ENCODE measurements at places on chromosomes 16 and 17.

- DNase-seq, result no peak
Measured at GRCh38 chr17:59493867-59494266, 71.5 kb upstream of the DHX40 start.

GRCh38 chr16:68993456-68993855, 112.0 kb upstream of the HAS3 start:
- no peak for DNase-seq

DNA sequence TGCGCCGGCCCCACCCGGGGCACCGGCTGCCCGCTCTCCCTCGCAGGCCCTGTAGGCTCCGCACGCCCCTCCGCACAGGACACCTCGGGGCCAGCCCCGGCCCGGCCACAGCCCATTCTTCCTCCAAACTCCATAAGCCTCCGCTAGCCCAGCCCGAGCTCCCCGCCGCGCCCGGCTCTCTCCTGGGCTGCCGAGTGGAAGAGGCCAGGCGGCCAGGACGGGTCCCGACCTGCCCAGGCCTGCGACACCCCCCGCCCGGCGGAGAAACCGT, 397 bp downstream of the NCOR1 start:
- DNase-seq, result peak; percentile 56

- no peak for DNase-seq
Measured at GRCh38 chr16:19748389-19749168, 30.5 kb downstream of the IQCK start.

- DNase-seq, result peak; percentile 77
Measured at GRCh38 chr17:47850692-47851573, at the start of gene SP6. SP6 (minus strand) TSS chr17:47851163; CDS start chr17:47848429, 2,734 bp downstream.

DNA sequence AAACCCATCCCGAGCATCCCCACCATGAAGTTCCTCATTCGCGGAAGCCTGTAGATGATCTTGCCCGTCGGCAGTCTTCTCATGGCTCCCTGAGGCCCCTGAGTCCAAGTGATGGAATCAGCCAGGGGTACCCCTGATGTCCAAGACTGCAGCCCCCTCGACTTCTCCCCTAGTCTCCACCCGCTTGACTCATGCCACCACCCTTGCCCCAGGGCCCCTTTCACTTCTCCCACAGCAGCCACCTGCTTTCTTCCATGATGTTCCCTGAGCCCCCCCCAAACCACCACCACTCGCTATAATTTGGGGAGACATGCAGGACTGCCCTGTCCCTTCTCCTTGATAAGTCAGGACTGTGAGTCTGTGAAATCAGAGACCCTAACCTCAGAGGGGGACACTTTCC, 11.4 kb downstream of the BEAN1 start:
- DNase-seq, result no peak

DNA sequence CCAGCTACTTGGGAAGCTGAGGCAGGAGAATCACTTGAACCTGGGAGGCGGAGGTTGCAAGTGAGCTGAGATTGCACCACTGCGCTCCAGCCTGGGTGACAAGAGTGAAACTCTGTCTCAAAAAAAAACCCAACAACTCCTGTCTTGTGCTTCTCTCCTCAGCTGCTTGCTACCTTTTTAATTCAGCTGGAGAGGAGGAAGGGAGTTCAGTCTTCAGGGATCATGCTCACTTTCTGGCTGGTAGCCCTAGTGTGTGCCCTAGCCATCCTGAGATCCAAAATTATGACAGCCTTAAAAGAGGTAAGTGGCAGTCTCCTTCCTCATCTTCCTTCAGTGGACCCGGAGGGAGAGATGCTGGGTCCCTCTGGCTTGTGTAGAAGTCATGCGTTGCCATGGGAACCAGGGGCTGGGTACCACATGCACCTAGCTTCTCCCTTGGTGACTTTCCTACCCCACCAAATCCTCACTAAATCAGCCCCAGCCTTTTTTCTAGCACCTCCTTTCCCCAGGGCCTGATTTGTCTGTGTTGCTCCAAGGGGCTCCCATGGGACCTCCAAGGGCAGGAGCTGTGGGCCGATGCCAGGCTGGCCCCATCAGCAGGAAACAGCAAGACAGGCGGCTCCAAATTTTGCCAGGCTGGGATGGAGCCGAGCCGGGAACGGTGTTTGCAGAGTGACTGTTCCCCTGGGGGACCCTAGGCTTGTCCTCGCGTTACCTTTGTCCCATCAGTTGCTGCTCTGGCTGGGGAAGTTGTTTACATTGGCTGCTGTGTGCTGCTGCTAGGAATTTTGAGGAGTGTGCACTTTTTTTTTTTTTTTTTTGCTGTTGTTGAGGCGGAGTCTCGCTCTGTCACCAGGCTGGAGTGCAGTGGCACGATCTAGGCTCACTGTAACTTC, 65.2 kb downstream of the ABCC1 start:
- DNase-seq, result no peak

- no peak for DNase-seq
Measured at GRCh38 chr16:58464916-58465731, 34.8 kb upstream of the NDRG4 start.

DNA sequence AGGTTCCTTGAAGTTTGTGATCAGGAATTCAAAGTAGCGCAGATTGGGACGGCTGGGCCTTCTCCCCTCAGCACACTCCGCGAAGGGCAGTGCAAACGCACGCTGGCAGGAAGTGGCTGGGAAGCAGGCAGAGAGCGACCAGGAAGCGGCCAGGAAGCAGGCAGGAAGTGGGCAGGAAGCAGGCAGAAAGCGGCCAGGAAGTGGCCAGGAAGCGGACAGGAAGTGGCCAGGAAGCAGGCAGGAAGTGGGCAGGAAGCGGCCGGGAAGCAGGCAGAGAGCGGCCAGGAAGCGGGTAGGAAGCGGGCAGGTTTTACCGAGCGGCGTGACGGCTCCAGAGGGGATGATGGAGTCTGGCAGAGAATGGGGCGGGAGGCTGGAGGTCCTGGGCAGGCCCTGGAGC, 3.2 kb downstream of the DPEP1 start:
- DNase-seq, result no peak

DNA sequence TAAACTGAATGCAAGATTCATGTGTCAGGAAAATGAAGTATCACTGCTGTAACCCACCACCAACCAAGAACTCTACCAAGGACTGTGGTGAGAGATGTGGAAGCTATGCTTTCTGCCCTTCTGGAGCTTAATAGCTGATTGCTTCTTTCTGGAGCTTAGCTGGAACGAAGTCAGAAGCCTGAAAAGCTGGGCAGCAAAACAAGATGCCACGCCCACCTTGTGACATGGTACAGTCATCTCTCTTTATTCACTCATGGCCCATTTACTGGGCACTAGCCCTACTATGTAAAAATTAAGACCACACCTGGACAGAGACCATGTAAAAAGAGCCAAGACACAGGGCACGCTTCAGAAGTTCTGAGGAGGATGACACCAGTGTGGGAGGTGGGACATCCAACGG, 48.1 kb downstream of the TEX2 start:
- DNase-seq, result no peak

DNA sequence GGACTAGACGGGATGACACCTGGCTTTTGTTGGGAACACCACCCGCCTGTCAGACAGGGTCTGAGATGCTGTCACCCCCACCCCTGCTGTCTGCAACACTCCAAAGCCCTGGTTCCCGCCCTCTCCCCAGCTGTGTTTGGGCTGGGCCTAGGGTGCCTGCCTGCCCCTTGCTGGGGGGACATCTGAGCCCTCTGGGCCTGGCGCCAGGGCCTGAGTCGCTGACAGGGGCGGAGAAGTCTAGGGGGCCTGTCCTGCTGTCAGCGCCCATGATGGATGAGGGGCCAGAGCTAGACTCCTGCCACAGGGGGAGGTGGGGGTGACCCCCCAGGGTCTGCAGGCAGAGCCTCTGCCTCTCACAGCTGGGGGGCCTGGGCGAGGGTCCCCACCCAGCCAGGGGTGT, 7.6 kb upstream of the PKMYT1 start:
- no peak for DNase-seq

GRCh38 chr16:89561884-89562599, 1.6 kb downstream of the RPL13 start:
- DNase-seq, result no peak

- DNase-seq, result no peak
Measured at GRCh38 chr16:75535901-75536300, at the start of gene CHST5. CHST5 (minus strand) TSS chr16:75536108; CDS start chr16:75530384, 5,724 bp downstream.

DNA sequence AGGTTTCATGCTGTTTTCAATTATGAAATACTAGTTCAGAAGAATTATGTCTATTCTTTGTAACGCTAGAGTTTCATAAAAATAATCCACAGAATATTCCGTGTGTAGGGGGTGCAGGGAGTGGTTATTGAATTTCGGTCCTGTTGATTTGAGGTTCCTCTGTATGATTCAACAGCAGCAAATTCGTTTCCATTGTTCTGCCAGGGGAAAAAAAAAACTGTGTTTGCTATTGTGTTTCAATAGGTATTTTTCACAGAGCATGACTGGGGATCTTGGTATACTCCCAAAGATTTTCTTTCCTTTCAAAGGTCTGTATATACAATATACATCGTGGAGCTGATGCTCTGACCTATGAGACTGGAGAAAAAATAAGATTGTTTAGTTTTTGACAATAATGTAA, 15.8 kb downstream of the SHISA9 start:
- DNase-seq, result no peak

- no peak for DNase-seq
Measured at GRCh38 chr17:206941-207560, 25.6 kb upstream of the DOC2B start.

GRCh38 chr16:22314661-22315626, 17.7 kb downstream of the POLR3E start:
- no peak for DNase-seq

DNA sequence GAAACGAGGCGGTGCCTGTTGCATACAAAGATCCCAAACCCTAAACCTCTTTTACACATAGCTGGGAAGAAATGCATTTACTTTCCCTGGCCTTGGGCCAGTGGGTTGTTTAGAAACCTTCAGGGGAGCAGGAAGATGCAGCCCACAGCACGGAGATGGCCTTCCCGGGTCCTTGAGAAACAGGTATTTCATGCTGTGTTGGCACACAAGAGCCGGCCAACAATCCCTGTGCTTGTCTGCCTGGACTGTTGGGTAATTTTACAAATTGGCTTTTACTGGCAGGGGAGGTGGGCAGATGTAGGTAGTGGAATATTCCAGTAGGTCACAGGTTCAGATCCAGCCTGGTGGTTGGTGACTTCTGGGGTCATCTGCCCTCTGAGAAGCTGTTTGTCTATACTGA, 148.0 kb downstream of the FOXL1 start:
- DNase-seq, result no peak

- peak; percentile 7 for DNase-seq
Measured at GRCh38 chr17:55527540-55528118, 16.4 kb upstream of the SMIM36 start.

DNA sequence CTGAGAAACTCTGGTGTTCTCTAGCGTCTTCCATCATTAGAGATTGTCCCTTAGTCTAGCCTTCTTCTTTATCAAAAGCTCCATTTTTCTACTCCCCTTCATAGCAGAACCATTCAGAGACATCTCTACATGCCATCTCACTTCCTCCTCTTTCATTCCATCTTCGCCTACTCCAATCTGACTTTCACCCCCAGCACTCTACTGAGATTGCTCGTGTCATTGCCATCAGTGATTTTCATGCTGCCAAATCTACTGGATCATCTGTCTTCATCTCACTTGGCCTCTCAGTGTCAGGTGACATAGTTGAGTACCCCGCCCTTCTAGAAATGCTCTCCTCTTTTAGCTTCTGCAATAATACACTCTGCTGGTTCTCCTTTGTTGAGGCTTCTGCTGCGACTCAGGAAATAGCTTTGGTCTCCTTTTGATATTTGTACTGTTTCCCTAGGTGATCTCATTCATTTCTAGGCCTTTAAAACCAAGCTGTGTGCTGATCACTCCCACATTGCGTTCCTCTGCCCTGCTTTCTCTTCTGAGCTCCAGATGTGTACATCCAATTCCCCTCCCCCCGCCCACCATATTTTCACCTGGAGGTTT, 119.1 kb downstream of the FTO start:
- DNase-seq, result no peak

DNA sequence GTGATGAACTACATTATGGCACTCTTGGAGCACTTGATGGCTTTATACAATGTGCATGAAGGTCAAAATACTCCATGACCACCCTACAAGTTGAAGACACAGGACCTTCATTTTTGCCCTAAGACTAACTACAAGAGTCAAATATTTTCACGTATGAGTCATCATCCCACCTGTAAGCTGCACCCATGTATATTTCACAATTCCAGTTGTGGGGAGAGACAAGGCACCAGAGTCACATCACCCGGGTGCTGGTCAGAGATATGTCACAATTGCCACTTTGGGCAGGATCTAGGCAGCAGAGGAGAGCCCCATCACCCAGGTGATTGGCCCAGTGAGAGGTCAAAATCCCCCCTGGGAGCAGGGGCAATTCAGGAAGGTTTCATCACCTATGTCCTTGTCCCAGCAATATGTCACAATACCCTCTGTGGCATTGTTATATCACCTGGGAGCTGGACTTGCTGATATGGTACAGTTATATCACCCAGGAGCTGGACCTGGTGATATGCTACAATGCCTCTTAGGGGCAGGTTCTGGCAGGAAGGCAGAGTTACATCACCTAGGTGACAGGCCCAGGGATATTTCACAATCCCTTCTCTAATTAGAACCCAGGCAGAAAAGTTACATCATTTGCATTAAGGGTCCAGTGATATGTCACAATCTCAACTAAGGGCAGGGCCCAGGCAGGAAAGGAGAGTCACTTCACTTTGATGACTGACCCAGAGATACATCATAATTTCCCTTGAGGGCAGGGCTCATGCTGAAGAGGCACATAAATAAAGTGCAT, 1839.2 kb downstream of the TP53TG3F start:
- DNase-seq, result no peak

DNA sequence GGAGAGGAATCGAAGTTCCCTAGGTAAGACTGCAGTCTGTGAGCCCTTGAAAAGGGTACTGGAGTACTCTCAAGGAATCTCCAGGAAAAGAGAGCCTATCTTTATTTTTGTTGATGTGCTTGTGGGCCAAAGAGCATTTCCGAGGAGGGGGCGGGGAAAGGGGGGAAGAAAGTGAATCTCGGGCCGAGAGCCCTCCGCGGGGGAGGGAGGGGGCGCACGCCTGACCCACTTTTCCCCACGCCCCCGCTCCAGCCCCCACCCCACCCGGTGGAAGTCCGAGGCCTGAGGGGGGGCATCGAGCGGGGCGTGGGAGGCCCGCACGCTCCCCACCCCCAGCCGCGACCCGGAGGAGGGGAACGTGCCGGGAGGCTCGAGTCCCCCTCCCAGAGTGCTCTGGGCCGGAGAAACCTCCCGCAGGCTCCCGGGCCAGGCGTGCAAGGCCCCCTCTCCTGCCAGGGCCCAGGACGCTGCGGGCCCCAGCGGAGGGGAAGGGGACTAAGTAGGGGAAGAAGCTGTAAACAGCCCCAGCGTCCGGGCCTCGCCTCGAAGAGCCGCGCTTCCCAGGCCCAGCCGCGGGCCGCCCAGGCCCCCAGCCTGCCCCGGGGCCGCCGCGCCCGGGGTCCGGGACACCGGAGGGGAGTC, 444 bp downstream of the HELZ start:
- peak; percentile 32 for DNase-seq

GRCh38 chr17:67475161-67475937, 98.3 kb downstream of the PITPNC1 start:
- DNase-seq, result peak; percentile 83

All from stimulated activated naive CD8-positive, alpha-beta T cell treated with anti-CD3 and anti-CD28 coated beads, Interleukin-15, Interleukin-2, amounts not matched to agents 100 U/mL and 50 U/mL, for 24 hours (primary cell).